ENCODE measurements at places on chromosomes 5 and 9.

DNA sequence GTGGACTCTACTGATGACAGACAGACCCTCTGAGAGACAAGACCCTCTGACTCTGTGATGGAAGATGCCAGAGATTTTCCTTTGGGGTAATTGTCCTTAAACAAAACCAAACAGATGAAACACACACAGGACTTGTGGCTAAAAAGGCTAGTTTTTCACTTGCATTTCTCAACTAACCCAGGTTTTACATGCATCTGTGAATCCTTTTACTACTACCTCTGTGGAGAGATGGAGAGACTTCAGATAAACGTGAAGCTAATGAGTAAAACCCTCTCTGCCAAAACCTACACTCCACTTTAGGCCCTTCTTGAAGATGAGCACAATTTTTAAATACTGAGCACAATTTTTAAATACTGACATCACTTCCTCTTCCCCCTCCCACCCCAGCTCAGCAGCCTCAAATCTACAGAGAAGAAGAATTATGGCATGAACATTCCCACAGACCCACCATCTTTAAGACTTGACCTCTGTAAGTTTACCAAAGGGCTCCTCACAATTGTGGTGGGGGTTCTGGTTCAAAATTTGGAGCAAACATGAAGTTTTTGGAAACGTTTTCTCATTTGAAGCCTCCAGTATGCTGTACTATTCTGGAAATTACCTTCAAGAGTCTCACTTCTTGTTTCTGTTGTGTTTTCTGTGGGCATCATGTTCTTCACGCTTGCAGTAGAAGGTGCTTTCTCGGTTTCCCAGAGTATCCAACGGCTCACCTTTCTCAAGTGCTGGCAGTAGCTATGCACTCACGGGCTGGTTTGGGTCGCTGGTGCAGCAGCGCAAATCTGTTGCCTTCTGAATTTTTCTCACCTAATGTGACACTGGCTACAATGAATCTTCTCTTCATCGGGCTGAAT lies 42.7 kb downstream of the ACER2 start:
- DNase-seq, result no peak

GRCh38 chr5:131303537-131303936 lies 39.7 kb downstream of the CDC42SE2 start:
- no peak for DNase-seq

GRCh38 chr5:52727576-52727975 lies 60.1 kb upstream of the ITGA1 start:
- no peak for DNase-seq

DNA sequence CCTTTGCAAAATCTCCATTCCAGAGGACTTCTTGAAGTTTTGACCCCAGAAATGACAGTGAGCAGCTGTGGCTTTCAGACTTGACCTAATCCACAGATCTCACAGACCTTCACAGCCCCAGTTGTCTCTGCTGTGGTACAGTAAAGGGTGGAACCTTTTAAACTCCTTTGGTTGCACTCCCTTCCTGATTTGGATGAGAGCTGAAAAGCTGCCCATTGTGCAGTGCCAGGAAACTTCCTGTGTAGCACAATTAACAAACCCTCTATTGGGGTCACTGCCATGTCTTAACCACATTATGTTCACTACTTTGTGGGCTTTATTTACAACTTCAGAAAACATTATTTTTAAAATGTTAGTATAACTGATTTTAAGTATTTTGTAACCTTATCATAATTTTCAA lies 56.7 kb upstream of the PCSK5 start:
- DNase-seq, result no peak

DNA sequence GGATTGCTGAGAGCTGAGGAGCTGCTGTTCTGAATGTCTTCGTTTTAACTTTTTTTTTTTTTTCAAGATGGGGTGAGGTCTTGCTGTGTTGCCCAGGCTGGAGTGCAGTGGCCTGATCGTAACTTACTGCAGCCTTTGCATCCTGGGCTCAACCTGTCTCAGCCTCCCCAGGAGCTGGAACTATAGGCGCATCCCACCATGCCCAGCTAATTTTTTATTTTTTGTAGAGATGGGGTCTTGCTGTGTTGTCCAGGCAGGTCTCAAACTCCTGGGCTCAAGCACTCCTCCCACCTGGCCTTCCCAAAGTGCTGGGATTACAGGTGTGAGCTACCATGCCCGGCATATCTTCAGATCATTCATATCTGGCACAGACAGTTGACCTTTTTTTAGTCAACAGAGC lies 46.5 kb downstream of the TRIO start:
- no peak for DNase-seq

GRCh38 chr5:170296935-170297588 lies 515 bp downstream of the LCP2 start:
- no peak for DNase-seq

GRCh38 chr5:179865491-179866240 lies 7.0 kb upstream of the MRNIP start:
- DNase-seq, result no peak

DNA sequence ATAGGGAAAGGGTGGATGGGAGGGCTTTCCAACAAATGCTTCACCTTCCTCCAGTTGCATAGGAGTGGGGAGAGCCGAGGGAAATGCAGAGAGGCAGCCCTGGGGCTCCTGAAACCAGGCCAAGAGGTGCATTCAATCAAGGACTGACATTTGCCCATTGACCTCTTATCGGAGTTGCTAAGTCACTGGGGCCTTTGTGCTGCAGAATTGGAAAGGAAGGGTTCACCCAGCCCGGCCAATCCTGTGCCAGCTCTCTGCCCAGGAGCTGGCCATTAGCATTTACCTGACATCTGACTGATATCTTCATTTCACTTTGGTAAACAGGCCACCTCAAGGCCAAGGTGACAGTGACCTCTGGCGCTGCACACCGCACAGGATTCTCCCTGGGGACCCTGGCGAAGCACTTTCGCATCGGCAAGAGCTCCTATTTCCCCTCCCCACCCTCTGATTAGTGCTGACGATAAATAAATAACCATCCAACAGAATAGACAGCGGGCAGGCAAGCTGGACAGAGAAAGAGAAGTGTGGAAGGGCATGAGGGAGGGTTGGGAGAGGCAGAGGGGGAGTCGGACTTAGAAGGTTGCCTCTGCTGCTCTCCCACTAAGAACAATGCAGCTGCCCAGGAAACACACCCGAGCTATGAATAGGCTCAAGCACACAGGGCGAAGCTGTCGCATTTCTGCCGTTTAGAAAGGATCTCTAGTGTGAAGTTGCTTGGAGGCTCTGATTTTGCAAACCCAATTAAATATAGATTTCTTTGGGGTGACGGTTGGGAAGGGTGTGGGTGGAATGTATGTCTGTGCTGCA lies 57.0 kb upstream of the BOD1 start:
- no peak for DNase-seq

GRCh38 chr9:133023117-133023890 lies 7.5 kb upstream of the GTF3C5 start:
- DNase-seq, result peak; percentile 23

- DNase-seq, result no peak
These were observed 48.0 kb upstream of the SPINK14 start for GRCh38 chr5:148120317-148120716.

- no peak for DNase-seq
These were observed 26.3 kb upstream of the FST start for GRCh38 chr5:53453898-53454718.

GRCh38 chr9:1044643-1045042 lies 5.5 kb upstream of the DMRT2 start:
- no peak for DNase-seq

- no peak for DNase-seq
These were observed 234.4 kb upstream of the ATP10B start for GRCh38 chr5:161086461-161086860.

DNA sequence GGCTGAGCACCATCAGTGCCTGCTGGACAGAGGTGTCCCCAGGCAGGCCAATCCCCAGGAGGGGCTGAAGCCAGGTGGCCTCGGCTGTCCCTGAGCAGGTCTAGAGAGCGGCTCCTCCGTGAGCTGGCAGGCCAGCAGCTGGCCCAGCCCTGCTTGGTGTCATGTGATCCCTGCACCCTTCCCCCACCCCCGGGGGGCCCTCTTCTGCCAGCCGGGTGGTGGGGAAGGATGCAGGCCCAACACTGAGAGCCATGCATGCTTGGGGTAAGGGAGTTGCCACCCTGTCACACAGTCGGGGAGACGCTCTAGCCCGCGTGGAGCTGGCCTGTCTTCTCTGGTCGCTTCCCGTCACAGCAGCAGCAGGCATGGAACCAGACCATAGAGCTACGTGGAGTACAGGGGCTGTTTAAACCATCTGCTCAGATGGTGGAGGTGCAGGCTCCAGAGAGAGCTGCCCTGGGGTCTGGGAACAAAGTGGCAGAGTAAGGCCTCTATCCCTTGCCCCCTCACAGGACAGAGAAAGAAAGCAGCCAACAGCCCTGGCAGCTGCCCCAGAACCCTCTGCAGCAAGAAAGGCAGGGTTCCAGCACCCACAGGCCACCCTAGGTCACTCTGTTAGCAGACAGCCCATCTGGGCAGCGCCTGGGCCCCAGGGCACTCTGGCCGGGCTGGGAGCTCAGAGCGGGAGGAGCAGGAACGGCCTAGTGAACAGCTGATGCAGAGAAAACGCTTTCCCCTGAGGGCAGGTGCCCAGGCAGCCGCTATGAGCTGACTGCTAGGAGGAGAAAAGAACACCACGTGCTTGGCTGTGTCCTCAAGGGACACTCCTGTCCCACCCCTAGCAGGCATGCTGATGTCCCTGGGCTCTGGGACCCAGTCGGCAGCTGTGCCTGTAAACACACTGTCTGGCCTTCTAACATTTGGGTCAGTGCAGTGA lies 6.8 kb downstream of the RALGDS start:
- no peak for DNase-seq

GRCh38 chr5:159734366-159734765 lies 181.9 kb upstream of the ADRA1B start:
- no peak for DNase-seq

DNA sequence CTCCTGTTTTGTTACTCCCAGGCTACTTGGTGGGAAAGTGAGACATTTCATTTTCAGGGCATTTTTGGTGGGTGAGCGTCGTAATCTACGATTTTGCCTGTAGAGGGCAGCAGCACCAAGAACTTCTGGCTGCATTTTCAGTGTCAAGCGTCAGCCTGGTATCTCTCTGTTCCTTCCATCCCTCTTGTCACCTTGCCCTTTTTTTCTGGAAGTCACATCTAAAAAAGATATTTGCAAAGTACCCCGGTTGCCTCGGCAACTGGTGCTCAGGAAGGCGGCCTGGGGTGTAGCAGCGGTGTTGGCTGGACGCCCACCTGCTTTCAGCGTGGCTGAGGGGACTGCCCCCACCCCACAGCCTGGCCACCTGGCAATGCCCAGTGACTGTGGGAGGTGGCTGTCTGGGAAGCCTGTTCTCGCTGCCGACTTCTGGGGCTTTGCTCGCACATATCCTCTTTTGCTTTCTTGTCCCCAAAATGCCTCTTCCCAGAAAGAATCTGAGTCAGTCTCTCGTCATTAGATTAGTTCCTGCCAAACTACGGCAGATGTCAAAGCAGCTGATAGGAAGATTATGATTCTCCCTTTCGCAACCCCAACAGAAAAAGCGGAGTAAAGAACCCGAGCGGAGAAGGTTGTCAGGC lies 84.5 kb downstream of the ACER2 start:
- DNase-seq, result no peak

- DNase-seq, result no peak
These were observed 21.7 kb upstream of the OLFM1 start for GRCh38 chr9:135065804-135066203.

DNA sequence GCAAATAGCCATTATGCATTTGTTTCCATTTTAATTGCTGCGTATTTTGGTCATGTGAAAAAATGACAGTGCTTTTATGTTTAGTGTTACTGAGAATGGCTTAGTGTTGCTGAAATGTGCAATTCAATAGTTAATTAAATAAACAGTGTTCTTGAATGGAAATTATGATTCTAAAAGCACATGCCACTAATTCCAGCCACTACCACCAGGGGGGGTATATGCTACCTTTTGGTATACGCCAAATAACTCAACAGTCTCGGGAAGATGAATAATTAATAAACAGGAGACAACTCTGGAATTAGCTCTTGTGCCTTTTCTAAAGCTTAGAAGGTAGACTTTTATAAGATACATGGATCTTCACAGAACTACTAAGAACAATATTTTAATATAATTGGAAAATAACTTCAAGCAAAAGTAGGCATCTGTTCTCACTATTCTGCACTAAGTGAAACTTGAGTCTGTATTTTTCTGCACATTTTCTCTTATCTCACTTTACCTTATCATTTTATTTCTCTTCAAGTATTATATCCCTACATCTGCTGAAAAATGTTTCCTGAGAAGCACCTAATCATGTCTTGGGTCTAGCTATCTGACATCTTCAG lies 83.5 kb upstream of the MINAR2 start:
- DNase-seq, result peak; percentile 30

- no peak for DNase-seq
These were observed 157.6 kb upstream of the TUT7 start for GRCh38 chr9:86511614-86512360.

GRCh38 chr5:100553209-100553608 lies 18.0 kb downstream of the FAM174A start:
- no peak for DNase-seq

DNA sequence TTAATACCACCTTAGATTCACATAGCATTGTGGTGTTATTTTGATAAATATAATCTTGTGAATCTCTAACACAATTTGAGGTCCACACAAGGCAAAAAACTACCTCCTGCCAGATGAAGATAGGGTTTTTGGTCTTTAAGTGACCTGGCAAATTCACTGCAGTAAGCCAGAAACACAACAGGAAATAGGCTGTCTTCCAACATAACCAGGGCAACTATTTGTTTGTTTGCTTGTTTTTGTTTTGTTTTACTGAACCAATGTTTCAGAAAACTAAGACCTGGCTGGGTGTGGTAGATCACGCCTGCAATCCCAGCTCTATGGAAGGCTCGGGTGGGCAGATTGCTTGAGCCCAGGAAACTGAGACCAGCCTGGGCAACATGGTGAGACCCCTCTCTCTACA lies 95.5 kb downstream of the USP20 start:
- DNase-seq, result peak; percentile 24

DNA sequence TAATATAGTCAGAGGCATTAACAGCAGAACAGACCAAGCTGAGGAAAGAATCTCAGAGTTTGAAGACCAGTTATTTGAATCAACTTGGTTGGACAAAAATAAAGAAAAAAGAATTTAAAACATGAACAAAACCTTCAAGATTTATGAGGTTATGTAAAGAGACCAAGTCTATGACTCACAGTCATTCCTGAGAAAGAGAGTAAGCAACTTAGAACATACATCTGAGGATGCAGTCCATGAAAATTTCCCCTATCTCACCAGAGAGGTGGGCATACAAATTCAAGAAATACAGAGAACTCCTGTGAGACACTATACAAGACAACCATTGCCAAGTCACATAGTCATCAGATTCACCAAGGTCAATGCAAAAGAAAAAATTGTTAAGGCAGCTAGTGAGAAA lies 17.4 kb upstream of the C9orf72 start:
- no peak for DNase-seq

DNA sequence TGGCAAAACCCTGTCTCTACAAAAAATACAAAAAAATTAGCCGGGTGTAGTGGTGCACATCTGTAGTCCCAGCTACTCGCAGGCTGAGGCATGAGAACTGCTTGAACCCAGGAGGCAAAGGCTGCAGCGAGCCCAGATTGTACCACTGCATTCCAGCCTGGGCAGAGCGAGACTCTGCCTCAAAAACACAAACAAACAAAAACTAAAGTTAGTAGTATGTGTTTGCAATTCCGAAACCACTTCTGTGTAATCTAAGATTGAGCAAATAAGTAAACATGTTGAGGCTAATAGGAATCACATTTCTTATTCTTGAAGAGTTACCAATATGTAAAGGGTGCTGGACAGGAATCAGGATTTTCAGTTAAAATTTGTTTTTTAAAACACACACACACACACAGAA lies 70.0 kb upstream of the SUSD1 start:
- DNase-seq, result no peak

GRCh38 chr5:61339764-61340163 lies 7.7 kb downstream of the ZSWIM6 start:
- no peak for DNase-seq

GRCh38 chr5:1554410-1554967 lies 30.7 kb upstream of the LPCAT1 start:
- DNase-seq, result no peak

All from CD4-positive, alpha-beta T cell treated with Interleukin-4 for 1 hour (primary cell).